ENCODE measurements at places on chromosomes 11 and 22.

DNA sequence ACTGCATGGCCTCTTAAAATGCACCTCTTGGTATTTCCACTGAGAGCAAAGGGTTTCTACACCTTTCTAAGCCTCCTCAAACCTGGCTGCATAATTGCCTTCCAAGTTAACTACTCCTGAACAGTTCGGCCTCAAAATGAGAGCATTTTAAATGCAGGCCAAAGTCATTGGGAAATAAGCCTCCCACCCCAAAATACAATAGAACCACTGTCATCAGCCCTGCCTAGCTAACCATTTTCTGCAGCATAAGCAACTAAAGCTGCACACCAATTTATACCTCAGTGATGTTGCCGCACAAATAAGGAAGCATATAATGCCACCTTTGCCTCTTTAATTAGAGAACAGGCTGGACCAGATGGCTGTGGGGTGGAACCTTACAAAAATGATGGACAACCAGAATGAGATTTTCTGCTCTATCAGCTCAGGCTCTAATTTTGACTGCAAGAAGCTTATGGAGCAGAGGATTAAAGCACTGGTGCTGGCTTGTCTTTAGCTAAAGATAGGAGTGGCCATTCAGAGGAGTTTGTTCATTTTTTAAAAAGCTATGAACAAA is 4.3 kb downstream of the TOB2 start:
- H3K36me3 ChIP-seq, result peaks cover 2% of the 10 kb centered on the region
- peaks cover 23% of the 10 kb centered on the region for H3K4me1 ChIP-seq
- DNase-seq, result no peak
- H3K4me3 ChIP-seq, result no peak overlapping the region

GRCh38 chr11:47083913-47084312 is 92.8 kb downstream of the ARFGAP2 start:
- no peak for DNase-seq
- H3K36me3 ChIP-seq, result no peaks in the 10 kb centered on the region
- H3K27me3 ChIP-seq, result no peaks in the 10 kb centered on the region
- no peaks in the 10 kb centered on the region for H3K4me1 ChIP-seq

DNA sequence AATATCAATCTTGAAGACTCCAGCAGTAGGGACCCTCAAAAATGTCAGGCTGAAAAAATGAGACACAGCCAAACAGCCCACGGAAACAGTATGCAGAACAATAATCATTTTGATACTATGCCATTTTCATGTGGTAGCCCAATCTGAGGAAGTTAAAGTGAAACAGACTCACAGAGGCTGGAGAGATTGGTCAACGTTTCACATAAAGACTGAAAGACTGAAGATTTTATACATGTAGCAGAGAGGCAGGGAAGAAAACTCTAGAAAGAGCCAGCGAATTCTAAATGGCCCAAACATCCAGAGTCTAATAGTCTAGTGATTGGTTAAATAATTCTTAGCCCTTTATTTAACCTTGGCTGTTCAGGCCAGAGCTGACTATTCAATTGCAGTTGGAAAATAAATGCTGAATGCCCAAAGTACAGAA is 49.4 kb downstream of the MAML2 start:
- H3K27ac ChIP-seq, result no peak overlapping the region
- DNase-seq, result no peak
- H3K36me3 ChIP-seq, result peaks cover 2% of the 10 kb centered on the region

DNA sequence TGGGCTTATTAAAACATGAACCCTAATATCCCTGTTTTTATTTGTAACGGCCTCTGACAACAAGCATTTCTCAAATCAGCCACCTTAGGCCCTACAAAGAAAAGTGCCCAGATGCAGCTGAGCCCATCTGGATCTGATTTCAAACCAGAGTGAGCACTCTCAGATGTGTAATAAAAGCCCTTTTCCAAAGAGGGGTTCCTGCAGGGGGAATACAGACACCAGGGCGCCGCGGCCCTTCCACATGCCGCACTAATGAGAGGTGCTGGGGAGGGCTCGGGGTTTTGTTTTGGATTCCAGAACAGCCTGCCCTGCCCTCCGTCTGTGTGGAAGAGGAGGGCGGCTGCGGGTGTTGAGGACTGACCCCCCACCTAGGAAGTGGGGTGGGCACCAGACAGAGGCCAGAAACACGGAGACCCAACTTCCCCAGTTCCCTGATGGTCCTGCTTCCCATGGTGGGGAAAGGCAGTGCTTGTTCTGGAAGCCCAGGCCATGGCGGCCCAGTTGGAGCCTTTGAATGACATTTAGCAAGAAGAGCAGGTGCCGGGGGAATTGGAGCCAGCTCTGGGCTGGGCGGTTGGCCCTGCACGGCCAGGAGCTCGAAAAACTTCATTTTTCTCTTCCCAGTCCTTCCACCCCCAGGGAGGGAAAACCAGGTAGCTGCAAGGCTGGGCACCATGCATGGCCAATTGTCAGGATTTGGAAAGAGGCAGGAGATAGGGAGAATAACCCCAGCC is 63.7 kb downstream of the MACROD1 start:
- no peaks in the 10 kb centered on the region for H3K4me1 ChIP-seq
- no peak for DNase-seq
- no peak overlapping the region for H3K4me3 ChIP-seq
- H3K27me3 ChIP-seq, result no peaks in the 10 kb centered on the region

- no peaks in the 10 kb centered on the region for H3K27me3 ChIP-seq
- H3K36me3 ChIP-seq, result peaks cover 14% of the 10 kb centered on the region
- H3K27ac ChIP-seq, result no peak overlapping the region
- no peak for DNase-seq
- no peak overlapping the region for H3K4me3 ChIP-seq
These were observed 155.7 kb downstream of the CWF19L2 start for GRCh38 chr11:107301878-107302277.

DNA sequence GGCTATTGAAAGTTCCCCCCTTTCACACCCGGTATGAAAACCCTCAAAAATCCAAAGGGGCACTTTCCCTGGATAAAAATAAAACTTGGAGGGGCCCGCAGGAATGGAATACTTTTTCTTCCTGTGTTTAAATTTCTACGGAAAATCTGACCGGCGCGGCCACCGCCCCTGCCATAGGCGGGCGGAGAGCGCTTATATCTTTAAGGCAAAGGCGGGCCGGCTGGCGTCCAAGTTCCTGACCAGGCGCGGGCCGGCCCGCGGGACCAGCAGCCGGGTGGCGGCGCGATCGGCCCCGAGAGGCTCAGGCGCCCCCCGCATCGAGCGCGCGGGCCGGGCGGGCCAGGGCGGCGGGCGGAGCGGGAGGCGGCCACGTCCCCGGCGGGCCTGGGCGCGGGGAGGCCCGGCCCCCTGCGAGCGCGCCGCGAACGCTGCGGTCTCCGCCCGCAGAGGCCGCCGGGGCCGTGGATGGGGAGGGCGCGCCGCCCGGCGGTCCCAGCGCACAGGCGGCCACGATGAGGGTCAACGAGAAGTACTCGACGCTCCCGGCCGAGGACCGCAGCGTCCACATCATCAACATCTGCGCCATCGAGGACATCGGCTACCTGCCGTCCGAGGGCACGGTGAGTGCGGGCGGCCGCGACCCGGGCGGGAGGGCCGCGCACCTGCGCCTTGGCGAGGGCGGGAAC is at the start of gene ANO1:
Gene ANO1 (plus strand): TSS at position 223 of the 686 bp plus-strand sequence. CDS start 290 bp downstream, at position 513.
- no peak within 1 kb of the TSS for H3K27ac ChIP-seq
- no peaks in the 10 kb centered on the region for H3K4me1 ChIP-seq
- H3K27me3 ChIP-seq, result peaks cover 2% of the 10 kb centered on the region
- no peaks in the 10 kb centered on the region for H3K36me3 ChIP-seq
- DNase-seq, result no peak

DNA sequence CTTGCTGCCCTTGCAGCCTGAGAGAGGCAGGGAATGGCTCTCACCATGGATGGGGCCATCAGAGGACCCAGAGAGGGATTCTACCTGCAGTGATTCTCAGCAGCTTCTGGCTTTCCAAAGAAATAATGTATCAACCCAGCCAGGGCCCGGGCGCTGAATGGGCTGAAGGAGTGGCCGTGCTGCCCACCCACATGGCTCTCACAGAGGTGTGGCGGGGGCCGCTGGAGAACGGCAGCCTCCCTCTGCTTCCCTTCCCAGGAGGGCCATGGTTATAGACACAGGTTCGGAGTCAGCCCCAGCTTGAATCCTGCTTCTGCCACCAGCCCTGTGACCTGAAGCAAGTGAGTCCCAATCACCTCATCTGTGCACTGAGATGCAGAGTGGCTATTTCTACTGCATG is 82.7 kb downstream of the THAP12 start:
- DNase-seq, result no peak
- H3K4me3 ChIP-seq, result no peak overlapping the region
- no peaks in the 10 kb centered on the region for H3K27me3 ChIP-seq
- no peak overlapping the region for H3K27ac ChIP-seq
- no peaks in the 10 kb centered on the region for H3K4me1 ChIP-seq

GRCh38 chr11:35317253-35317652 is 102.1 kb downstream of the SLC1A2 start:
- H3K27ac ChIP-seq, result no peak overlapping the region
- H3K27me3 ChIP-seq, result no peaks in the 10 kb centered on the region
- no peak overlapping the region for H3K4me3 ChIP-seq
- H3K36me3 ChIP-seq, result no peaks in the 10 kb centered on the region
- no peak for DNase-seq
- H3K4me1 ChIP-seq, result peaks cover 11% of the 10 kb centered on the region

- H3K27me3 ChIP-seq, result peaks cover 3% of the 10 kb centered on the region
- H3K36me3 ChIP-seq, result no peaks in the 10 kb centered on the region
- H3K4me3 ChIP-seq, result no peak overlapping the region
- no peaks in the 10 kb centered on the region for H3K4me1 ChIP-seq
These were observed 137.1 kb downstream of the NECTIN1 start for GRCh38 chr11:119591836-119592310.

DNA sequence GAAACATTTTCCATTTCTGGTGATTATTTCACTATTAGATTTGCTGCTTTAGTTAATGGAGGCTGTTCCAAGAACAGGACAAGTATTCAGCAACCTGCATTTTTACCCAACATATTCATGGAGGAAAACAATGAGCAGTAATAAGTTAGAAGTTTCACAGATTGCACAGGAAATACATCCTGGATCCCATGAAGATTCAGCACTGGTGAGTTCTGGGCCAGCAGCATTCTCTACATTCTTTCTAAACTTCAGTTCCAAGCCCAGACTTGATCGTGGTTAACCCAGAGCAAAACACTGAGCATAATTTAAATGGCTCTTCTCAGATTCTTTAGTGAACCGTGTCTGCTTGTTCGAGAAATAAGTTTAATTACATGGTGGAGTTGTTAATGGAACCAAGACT is 3.8 kb downstream of the FJX1 start:
- H3K4me1 ChIP-seq, result peaks cover 13% of the 10 kb centered on the region
- H3K4me3 ChIP-seq, result no peak overlapping the region
- peaks cover 40% of the 10 kb centered on the region for H3K27me3 ChIP-seq

DNA sequence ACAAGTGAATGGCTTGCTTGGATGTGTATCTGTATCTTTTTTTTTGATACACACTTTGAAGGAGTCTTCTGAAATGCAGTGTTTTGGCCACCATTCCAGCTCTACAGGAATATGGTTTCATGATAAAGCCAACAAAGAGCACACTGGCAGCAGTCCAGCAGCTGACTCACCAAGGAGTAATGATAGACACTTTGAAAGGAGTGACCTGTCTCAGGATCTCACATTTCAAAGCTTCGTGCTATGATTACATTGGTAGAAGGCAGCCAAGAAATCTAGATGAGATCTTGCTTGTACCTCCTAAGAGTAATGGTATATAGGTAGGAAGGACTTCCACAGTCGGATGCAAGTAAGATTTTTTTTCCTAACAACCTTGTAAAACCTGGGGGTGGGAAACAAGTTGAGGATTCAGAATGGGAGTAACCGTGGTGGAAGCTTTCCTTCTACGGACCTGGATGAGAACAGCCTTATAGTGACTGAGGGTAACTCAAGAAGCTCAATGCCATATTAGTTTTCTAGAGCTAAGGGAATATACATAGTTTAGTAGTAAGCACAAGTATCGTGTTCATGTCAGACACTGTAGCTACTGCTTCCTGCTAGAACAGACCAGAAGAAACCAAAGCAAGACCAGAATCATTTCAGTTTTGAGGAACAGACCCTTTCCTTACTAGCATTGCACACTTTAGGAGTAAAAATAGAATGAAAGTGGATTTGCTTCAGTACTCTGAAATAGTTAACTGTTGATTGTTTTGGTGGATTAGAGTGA is 25.0 kb downstream of the MTMR3 start:
- H3K4me1 ChIP-seq, result peaks cover 4% of the 10 kb centered on the region
- H3K27me3 ChIP-seq, result no peaks in the 10 kb centered on the region
- H3K36me3 ChIP-seq, result no peaks in the 10 kb centered on the region
- DNase-seq, result no peak
- no peak overlapping the region for H3K27ac ChIP-seq
- H3K4me3 ChIP-seq, result no peak overlapping the region

- no peaks in the 10 kb centered on the region for H3K27me3 ChIP-seq
- peak overlapping the region; percentile 81 for H3K4me3 ChIP-seq
- DNase-seq, result peak; percentile 76
- H3K36me3 ChIP-seq, result peaks cover 19% of the 10 kb centered on the region
These were observed 1.4 kb downstream of the MFNG start for GRCh38 chr22:37484480-37485394.

DNA sequence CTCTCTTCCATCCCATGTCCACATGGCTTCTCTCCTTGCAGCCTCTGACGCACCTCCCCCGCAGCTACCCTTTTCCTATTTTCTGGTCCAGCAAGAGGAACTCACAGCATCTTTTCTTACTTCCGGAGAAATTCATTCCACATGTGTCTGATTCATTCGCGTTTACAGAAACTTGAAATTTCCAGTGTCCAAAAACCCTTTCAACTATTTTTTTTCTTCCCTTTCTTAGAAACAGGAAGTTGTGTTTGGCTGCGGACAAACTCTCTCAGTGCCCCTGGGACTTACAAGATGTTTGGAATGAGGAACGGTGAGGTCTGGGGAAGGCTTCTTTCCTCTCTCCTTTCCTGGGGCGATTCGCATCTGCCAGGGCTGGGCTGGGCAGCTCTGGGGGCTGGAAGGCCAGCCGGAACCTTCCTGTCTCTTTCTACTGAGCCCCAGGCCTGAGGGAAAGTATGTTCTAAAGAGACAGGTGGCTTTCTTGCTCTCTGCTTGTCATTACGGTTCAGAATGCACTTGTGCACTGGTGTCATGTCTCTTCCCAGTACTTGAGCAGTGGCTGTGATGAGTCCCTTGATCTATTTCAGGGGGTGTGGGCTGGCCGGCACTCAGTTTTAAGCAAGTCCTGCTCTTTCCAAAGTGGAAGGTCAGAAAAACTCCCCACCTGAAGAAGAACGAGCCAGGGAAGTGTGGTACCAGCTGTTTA is 27.5 kb downstream of the ADAMTS8 start:
- H3K27ac ChIP-seq, result no peak overlapping the region
- DNase-seq, result no peak
- no peaks in the 10 kb centered on the region for H3K27me3 ChIP-seq
- no peaks in the 10 kb centered on the region for H3K36me3 ChIP-seq
- H3K4me3 ChIP-seq, result no peak overlapping the region
